ENCODE measurements at places on chromosomes 4 and X.

- DNase-seq, result no peak
Measured at GRCh38 chr4:95835672-95836071, 4.2 kb upstream of the PDHA2 start.

DNA sequence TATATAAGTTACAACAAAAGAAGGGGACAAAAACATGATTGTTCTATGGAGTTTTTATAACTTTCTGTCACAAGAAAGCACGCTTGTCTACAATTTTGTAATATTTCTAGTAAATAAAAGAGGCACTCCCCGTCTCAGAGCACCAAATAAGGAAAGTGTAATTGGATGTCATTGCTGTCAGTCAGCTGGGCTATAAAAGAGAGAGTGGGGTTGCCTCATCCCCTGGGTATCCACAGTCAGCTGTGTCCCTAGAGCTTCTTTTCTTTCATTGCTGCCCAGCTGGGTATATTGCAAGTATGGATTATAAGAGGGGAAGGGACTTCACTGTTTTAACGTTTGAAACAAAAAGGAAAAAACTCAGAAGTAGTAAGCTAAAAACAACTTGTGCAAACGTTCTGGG, 61.3 kb downstream of the NPNT start:
- DNase-seq, result no peak

- no peak for DNase-seq
Measured at GRCh38 chr4:158609116-158609515, 62.6 kb downstream of the C4orf46 start.

DNA sequence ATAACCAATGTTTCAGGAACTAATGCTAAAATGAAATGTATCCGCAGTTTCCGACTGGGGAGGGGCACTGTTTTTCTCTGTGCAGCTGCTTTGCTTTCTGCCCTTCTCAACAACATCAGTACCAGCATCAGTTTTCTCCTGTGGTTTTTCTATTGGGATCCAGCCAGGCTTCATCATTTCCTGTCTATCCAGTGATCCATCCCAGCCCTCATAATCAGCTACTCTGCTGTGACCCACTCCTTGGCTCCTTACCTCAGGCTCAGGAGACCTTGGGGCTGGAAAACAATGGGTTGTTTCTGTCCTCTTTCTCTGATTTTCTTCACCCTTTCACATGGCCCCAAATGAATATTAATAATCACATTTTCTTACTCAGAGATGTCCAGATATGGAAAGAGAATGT, 222.2 kb upstream of the DKK2 start:
- peak; percentile 29 for DNase-seq

DNA sequence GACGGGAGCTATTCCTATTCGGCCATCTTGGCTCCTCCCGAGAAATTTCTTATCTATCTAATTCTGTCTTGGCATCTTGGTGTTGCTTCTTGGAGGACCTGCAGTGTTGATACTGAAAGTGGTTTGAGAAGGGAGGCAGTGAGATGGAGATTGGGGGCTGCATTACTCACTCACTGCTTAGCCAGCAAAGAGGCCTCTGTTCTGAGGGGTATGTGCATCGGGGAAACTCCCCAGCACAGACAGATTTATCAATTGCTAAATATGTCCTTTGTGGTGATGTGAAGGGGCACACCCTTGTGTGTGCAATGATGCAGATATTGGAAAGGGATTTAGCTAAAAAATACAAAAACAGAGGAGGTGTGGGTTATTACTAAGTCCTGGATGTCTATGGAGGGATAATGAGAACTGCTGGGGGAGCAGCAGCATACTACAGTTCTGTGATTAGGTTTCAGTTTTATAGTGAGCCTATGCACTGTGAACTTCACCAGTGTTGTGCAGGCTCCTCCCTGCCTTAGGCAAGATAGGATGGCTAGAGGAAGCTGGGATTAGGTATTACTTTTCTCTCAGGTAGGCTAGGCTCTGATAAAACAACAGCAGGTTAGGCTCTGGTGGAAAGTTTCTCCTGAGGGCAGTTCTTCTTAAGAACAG, 279.0 kb downstream of the HS3ST1 start:
- DNase-seq, result no peak

GRCh38 chrX:135522878-135523693, 2.6 kb downstream of the INTS6L start:
- no peak for DNase-seq

GRCh38 chrX:3715921-3716320, 2.5 kb upstream of the PRKX start:
- no peak for DNase-seq

- DNase-seq, result no peak
Measured at GRCh38 chr4:83931659-83932438, 395.9 kb downstream of the GPAT3 start.

- DNase-seq, result no peak
Measured at GRCh38 chr4:153076861-153077260, 127.4 kb upstream of the TRIM2 start.

GRCh38 chrX:117895418-117895817, 221.2 kb downstream of the KLHL13 start:
- DNase-seq, result no peak

DNA sequence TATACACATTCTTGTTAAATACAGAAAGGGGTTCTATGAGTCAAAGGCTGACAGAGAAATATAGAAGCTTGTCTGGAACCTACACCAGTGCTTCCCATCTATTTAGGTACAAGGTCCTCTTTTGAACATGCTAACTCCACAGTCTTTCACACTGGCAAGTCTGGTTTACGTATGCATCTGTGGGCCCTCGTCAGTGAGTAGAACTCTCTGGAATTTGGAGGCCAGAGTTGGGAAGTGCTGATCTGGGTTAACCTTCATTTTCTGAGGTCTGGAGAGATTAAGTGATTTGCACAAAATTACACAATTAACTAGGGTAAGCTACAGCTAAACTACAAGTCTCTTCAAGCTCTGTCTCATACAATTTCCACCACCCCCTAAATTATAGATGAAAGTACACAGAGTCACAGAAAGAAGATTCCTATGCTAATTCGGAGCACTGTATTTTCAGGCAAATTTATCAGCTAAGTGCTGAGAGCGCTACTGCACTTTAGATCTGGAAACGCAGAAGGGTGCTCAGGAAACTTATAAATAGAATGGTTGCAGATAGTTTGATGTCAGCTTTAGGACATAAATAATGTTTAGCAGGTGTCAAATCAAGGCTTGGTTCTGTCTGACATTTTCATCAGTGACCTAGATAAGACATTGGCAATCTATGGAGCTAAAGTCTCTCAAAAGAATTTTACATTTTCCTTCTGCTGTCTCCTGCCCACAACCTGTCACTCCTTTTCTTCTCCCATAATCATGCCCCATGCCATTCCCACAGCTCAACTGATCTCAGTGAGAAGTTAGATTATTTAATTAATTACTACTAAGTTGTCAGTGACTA, 43.0 kb upstream of the PDLIM5 start:
- DNase-seq, result no peak

- no peak for DNase-seq
Measured at GRCh38 chr4:101419336-101420135, 72.2 kb upstream of the PPP3CA start.

- DNase-seq, result no peak
Measured at GRCh38 chr4:180350901-180351300, 1892.3 kb upstream of the TENM3 start.

- DNase-seq, result no peak
Measured at GRCh38 chrX:81280148-81280547, 78.2 kb downstream of the SH3BGRL start.

DNA sequence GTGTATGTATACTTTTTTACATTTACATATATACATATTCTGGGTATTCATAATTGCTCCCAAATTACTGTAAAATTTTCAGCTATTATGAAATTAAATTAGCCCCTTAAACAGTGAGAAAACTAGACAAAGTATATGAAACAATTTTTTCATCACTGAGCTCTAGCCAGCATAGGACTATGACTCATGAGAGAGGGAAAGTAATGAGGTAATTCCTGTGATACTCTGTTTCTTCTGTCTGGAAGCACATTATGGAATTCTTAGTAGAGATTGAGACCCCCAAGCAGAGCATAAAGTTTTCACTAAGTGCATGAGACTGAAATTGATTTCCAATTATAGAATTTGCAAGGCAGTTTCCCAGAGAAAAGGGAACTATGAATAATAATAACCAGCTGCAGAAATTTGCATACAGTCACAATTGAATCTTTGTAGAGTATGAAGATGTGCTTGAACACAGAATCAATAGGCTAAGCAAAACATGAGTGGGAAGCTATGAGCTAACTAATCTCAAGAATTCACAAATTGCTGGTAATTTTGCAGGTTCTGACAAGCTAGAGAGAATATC, 779.3 kb downstream of the ARAP2 start:
- no peak for DNase-seq

GRCh38 chr4:792626-793092, 33.3 kb downstream of the CPLX1 start:
- DNase-seq, result no peak

DNA sequence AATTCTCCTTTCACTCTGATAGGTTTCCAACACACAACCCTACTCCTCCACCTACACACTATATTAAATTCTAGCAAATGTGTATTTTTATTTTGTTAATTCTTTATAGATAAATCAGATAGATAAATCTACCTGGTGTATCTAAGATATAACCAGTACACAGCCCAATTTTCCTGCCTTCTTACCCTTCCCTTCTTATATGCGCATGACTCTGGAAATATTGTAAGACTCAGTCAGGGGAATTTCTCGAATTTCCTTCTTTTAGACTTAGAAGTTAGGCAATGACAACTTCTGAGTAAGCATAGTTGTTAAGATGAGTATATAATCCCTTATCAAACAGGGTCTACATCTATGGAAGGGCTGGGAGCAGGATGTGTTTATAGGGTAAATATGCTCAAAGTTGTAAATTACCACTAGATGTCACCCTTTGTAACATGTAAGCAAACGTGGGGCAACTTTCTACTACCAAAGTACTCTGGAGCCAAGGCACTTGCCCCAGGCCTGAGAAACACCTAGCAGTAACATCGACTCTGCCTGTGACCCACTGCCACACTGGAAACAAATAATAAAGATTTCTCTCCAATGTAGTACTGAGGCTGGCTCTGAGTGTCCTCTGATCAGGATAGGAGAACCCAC, 444.7 kb downstream of the IQCM start:
- no peak for DNase-seq

DNA sequence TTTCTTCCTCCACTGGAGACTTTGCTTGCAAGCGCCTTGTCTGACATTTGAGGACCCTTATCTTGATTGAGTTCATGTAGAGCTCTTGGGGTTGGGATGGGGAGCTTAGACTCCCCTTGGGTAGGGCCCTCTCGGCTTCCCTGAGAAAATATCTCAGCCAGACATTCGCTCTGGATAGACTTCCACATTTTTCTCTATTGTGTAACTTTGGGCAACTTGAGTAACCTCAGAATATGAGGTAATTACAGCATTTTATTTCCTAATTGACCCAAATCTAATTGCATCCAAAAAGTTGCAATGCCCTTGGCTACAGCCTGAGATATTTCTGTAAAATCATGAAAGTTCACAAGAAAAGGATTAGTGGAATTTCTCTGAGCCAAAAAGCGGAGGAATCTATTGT, 102.8 kb upstream of the MXRA5 start:
- no peak for DNase-seq

GRCh38 chrX:9765737-9766097, at the start of gene GPR143:
TSS of gene GPR143 (minus strand) at chrX:9765847. CDS start at chrX:9765817, 30 bp downstream.
- DNase-seq, result no peak

DNA sequence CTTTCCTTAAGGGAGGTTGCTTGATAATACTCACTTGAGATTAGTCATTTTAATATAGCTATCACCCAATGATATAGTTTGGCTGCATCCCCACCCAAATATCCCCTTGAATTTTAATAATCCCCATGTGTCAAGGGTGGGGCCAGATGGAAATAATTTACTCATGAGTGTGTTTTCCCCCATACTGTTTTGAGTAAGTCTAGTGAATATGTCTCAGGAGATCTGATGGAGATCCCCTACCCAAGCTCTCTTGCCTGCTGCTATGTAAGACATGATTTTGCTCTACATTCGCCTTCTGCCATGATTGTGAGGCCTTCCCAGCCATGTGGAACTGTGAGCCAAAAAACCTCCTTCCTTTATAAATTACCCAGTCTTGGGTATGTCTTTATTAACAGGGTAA, 539.7 kb upstream of the GRID2 start:
- DNase-seq, result no peak

DNA sequence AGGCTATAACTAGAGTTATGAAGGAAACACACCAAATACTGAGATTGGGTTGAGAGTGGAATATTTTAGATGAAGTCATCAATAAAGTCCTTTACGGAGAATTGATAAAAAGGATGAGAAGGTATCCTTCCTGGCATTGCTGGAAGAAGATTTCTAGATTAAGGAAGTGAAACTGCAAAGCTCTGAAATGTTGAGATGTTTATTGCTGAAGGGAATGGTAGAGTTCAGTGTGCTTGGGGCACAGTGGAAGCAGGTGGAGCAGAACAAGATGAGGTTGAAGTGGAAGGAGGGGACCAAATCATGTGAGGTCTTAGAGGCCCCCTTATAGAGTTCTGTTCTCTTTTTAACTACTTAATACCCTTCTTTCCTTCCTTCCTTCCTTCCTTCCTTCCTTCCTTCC, 848.5 kb downstream of the RAB28 start:
- DNase-seq, result no peak

DNA sequence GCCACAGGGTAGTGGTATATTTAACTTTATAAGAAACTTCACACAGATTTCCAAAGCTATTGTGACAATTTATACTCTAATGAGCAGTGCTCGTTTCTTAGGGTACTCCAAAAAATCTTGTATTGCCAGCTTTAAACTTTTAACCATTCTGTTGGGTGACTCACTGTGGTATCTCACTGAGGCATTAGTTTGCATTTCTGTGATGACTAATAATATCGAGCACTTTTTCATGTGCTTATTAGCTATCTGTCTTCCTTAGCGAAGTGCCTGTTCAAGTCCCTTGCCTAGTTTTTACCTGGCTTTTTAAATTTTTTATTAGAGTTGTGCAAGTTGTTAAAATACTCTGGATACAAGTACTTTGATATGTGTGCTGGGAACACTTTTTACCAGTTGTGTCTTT, 5.5 kb downstream of the PNMA3 start:
- DNase-seq, result no peak

- DNase-seq, result no peak
Measured at GRCh38 chr4:36740796-36741310, 459.4 kb downstream of the DTHD1 start.

DNA sequence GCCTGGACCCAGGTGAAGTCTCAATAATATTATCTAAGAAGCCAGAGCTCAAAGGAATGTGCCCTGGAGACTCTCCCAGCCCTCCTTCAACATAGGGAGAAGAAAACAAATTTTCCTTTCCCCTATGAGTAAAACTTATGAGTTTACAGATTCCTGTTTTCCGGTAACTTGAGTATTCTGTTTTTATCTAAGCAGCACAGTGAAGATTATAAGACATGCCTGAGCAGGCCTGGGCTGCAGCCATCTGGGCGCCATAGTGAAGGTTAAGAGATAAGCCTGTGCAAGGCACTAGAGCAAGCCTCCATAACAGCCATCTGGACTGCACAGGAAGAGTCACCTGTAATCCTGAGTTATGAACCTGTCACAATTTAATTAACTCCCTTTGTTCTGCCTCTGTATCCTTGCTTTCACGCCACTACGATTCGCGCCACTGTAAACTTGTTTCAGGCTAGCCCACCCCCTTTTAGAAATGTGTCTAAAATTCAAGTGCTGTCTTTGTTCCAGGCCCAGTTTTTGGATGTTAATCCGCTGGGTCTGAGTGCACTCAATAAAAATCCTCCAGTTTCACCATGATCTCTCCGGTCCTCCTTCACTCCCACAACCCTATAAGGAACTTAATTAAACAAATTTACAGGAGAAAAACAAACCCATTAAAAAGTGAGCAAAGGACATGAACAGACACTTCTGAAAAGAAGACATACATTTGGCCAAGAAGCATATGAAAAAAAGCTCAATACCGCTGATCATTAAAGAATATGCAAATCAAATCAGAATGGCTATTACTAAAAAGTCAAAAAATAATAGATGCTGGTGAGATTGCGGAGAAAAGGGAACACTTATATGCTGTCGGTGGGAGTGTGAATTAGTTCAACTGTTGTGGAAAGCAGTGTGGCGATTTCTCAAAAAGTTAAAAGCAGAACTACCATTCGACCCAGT, 189.5 kb downstream of the APBB2 start:
- no peak for DNase-seq

All from RWPE2 (cell line).